Spinal cord (tissue), 10 donors: ENCODE measurements at places on chromosomes 7 and 10. TPM values are rescaled to one million over a fixed set of nuclear protein-coding genes. Genes with fewer than 3 reads are reported as not detected.

Gene RNLS
- polyA plus RNA-seq: 7.1 TPM

GRCh38 chr7:30159163-30159562, 24.4 kb downstream of the MTURN start:
- peaks cover 20% of the 10 kb centered on the region for H3K4me1 ChIP-seq
- no peak for DNase-seq
- H3K4me3 ChIP-seq: no peak overlapping the region
- no peaks in the 10 kb centered on the region for H3K27me3 ChIP-seq
- no peak overlapping the region for H3K27ac ChIP-seq

- H3K27me3 ChIP-seq: no peaks in the 10 kb centered on the region
- no peak overlapping the region for H3K4me3 ChIP-seq
- peaks cover 11% of the 10 kb centered on the region for H3K4me1 ChIP-seq
- no peaks in the 10 kb centered on the region for H3K36me3 ChIP-seq
- DNase-seq: no peak
Measured at GRCh38 chr10:1454428-1454827, 282.9 kb downstream of the ADARB2 start.

- H3K4me3 ChIP-seq: no peak overlapping the region
- H3K36me3 ChIP-seq: peaks cover 15% of the 10 kb centered on the region
- H3K27me3 ChIP-seq: no peaks in the 10 kb centered on the region
Measured at GRCh38 chr10:51694086-51694768, 5.2 kb downstream of the CSTF2T start.

DNA sequence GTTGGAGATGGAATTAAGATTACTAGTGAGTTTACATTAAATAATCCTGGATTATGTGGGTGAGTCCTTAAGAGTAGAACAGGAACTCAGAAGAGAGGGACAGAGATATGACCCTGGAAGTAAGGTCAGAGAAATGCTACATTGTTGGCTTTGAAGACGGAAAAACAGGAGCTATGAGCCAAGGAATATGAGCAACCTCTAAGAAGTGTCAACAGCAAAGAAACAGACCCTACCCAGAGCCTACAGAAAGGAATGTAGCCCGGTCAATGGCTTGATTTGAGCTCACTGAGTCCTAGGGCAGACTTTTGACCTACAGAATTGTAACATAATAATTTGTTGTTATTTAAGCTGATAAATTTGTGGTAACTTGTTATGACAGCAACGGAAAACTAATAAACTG, 304.9 kb downstream of the IPMK start:
- no peaks in the 10 kb centered on the region for H3K36me3 ChIP-seq
- H3K27me3 ChIP-seq: no peaks in the 10 kb centered on the region
- no peak overlapping the region for H3K4me3 ChIP-seq
- H3K4me1 ChIP-seq: peaks cover 2% of the 10 kb centered on the region
- no peak overlapping the region for H3K27ac ChIP-seq

Gene DTX2
- polyA plus RNA-seq: 11.4 TPM

Gene TUBB8
- 0.56 TPM for polyA plus RNA-seq
